ENCODE measurements at places on chromosomes 4 and X.

DNA sequence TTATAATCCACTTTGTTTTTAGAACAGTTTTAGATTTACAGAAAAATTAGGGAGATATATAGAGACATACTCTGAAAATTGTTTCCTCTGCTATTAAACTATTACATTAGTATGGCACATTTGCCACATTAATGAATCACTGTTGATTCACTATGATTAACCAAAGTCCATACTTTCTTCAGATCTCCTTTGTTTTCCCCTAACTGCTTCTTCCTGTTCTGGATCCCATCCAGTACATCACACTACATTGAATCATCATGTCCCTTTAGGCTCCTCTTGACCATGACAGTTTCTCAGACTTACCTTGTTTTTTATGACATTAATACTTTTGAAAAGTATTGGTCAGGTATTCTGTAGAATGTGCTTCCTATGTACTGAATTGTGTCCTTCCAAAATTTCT is 109.2 kb upstream of the EDNRA start:
- no peak for DNase-seq

DNA sequence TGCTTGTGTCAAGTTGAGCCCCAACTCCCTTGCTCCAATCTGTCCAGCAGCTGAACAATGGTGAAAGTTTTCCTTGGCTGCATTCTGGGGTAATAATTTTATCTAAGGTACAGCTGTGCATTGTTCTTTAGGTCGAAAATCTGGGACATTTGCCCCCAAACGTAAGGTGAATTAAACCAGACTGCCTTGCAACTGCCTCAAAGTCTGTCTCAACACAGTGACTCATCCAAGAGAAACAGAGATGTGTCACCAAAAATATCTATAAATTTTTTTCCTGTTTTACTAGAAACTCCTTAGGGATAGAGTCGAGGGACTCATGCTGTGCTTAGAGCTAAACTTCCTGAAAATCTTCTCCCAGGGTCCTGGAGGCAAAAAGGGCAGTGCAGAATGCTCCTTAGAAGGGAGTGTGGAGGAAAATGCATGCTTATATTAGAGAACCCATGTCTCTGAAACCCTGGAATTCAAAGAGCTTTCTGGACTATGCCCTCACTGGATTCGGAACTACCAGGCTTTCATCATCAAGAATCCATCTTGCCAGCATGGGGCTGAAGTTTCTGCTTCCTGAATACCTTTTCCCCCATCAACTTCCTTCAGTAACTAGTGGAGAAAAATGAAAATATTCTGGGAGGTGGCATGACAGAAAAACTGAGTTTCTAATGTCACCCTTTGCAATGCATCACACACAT is 115.7 kb downstream of the PALLD start:
- no peak for DNase-seq

DNA sequence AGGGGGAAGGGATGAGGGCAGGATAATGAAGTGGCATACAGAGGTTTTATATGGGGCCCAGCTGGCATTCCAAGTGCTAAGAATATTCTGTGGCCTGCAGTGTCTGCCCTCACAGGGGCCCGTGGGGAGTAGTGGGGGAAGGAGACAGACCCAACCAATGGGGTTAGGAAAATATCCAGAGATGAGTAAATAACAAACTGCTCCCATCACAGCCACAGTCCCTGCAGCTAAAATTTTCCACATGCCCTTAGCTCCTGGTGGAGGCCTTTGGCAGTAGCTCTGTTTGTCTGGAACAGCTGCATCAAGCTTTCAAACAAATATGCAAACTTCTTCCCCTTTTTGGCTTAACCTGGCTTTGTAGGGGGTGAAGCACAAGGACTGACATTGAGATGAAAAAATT is 3.1 kb downstream of the SRPX2 start:
- DNase-seq = no peak

DNA sequence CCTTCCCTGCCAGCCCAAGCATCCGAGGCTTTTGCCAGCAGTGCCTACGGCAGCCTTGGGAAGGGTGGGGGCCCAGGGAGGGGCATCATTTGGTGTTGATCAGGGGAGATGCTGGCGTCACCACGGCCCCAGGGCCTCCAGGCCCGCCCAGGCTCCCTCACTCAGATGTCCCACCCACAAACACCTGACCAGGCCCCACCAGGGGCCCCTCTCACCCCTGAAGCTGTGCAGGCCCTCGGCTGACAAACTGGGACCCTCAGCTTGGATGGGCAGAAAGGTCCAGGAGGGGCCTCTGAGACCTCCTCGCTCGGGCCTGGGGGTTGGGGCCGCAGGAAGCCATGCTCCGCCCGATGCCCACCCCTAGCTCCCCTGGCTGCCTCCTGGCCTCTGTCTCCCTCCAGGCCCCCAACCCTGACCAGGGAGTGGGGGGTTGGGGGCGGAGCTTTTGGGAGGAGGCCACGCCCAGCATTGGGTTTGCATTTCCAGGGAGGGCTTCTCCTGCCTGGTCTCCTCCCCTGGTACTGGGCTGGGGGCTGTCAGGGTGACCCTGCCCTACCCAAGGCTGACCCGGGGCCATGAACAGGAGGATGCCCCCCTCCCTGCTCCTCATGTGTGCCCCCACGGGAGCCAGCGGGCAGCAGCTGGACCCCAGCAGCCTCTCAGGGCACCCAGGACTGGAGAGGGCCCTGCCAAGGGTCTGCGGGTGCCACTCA is 33.4 kb upstream of the SPON2 start:
- no peak for DNase-seq

GRCh38 chr4:45518832-45519231 is 605.0 kb downstream of the GABRG1 start:
- no peak for DNase-seq

DNA sequence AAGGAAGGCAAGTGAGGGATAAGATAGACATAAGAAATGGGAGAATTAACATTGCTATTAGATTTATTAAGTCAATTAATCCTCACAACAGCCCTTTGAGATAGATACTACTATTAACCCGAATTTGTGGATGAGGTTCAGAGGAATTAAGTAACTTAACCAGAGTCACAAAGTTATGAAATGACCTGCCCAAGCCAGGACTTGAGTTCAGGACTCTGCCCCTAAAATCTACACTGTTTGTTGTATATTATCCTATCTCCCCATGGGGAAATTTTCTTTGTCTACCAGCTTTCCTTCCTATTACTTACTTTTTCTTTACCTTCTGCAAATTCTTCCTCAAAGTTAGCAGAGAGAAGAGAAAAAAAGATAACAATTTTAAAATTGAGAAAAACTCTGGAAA is 33.4 kb upstream of the UBQLN2 start:
- DNase-seq = no peak

DNA sequence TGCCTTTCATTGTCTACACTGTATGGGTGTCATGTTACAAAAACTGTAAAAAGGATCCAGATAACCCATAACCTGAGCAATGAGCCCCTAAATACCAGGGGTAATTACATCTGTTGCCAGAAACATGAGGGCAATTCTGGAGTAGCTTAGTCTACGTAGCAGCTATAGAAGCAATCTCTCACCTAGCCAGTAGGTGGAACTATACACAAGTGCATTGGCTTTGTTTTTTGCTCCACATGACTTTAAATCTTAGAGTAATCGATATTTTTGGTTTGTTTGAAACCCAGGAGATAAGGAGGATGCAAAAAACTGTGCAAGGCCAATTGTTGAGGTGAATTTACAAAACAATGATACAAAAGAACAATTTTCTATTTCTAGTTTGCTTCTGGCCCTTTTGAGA is 57.5 kb downstream of the GPR82 start:
- DNase-seq = no peak

DNA sequence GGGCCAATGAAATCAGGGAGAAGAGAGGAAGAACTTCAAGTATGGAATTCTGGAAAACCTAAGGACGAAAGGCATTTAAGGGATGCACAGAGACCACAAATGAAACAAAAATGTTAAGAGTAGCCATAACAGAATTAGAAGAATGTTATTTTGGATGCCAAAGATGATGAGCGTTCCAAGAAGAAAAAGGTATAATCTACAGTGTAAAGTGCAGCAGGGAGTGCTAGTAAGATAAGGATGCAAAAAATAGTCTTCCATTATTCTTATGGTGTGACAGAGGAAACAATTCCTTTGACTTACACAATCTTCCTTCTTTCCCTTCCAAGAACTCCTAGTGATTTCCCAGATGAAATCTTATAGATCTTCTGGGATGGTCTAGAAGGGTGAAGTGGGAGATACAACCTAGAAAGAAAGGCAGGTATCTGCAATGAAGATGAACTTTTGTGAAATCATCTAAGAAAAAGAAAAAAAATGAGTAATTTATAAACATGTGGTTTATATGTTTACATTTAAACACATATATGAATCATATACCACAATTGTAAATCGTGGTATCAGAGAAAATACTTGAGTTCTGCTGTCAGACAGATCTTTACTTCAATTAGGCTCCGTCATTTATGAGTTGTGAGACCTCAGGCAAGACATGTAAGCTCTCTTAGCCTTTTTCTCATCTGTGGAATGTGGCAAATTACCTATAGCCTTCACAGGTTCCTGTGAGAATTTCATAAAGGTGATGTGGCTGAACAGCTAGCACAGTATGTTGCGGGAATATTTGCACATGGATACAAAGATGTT is 8.1 kb downstream of the MORF4L2 start:
- DNase-seq = no peak

GRCh38 chr4:81919223-81919622 is 447.5 kb upstream of the RASGEF1B start:
- no peak for DNase-seq

- no peak for DNase-seq
Observed at GRCh38 chr4:187135878-187136277, 412.2 kb upstream of the FAT1 start.

GRCh38 chr4:78056265-78057129 is 626 bp upstream of the FRAS1 start:
- peak; percentile 55 for DNase-seq

DNA sequence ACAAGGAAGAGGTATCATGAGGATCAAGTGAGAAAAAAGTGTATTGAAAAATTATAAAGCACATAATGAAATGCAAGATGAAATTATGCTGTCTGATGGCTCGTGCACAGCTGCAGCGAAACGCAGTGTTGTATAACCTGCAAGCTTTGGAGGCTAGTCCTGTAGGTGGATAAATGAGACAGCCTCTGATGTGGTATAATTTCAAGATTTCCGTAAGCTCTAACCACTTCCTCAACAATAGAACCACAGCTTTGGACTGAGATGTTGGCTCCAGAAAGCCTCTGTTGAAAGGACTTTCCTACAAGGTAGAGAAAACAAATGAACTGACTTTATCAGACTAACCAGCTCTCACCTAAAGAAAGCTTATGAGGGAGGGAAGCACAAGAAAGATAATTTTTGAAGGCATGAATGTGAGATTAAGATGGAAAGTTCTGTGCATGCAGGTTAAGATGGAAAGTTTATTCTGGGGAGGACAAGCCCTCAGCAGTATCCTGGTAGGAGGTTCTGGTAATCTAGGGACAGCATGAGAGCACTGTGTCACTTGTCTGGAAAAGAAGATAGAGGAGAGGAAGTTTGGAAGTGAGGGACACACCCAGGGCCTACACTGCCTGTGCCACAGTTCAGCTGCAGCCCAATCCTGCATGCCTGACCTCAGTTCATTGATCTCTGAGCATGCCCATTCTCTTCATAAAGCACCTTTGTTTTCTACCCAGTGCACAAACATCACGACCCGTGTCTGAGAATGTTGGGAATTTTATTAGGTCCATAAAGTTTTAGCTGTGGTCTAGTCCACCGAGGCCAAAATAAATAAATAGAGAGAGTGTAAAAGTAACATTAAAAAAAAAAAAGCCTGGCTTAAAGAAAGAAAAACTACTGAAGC is 161.5 kb upstream of the SFRP2 start:
- DNase-seq = no peak

DNA sequence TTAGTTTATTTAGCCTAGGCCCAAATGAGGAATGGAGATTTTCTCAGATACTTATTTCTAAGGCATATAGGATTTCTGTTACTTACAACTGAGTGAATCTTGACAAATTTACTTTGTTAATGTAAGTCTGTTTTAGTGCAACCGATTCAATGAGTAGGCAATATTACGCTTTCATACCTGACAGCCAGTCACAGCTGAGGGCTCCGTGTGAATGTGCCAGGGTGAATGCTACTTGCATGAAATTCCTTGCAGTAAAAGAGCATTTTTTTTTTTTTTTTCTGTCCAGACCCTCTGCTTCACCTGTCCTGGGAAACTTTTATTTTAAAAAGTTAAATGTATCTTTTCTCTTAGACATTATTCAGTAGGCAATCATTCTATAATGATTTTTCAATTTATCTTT is 1100.0 kb downstream of the FAT4 start:
- no peak for DNase-seq

DNA sequence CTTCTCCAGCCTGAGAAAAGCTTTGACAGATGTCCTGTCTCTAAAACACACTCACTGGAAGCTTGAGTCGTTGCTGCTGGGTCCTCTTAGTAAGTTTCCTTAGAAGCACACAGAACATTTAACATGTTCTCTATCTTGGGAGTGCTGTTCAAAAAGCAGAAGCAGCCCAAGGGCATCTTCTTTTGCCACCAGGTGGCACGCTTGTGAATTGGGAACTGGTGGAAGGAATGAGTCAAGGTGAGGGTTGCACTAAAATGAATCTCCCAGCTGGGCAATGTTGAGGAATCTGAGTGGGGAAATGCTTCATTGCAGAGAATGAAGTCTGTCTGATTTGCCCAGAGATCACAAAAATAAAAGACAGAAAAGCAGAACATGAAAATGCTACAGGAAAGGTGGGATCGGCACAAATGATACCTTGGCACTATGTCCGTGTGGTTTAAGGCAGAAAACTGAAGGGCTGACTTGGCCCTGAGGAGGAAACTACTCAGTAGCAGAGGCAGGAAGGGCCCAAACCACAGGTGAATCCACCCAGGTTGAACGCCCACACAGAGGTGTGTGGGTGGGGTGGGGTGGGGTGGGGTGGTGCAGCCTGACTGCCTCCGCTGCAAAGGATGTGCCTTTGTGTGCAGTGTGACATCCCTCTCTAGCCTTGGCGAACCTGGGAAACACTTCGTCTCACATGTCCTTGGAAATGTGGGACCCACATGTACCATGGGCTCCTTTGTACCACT is 26.0 kb downstream of the KIT start:
- no peak for DNase-seq

GRCh38 chr4:152427981-152428380 is 107.9 kb downstream of the FBXW7 start:
- no peak for DNase-seq

DNA sequence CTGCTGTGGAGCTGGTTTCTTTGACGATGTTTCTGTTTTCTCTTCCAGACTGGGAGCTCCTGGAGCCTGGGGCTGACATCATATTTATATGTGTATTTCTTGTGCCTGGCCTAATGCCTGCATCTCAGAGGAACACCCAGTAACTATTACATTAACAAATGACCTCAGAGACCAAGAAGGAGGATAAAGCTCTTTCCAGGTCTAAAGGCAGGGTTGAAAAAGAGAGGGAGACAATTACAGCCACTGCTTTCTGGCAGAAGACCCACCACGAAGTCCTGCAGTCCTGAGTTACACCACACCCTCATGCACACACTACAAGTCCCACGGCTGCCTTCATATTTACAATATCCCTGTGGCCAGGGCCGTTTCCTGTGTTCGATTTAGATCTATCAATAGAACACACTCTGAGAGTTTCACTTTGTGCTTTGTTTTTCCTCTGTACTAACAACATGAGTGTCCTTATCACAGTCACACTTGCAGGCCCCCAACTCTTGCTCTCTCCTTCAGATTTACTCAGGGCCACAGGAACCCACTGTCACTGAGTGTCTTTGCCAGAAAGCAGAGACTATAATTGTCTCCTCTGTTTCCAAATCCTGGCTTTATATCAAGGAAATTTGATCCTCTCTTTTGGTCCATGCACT is 535.5 kb downstream of the MID1IP1 start:
- no peak for DNase-seq
